ENCODE measurements at places on chromosomes 7 and 10. TPM values are rescaled to one million over a fixed set of nuclear protein-coding genes. Genes with fewer than 3 reads are reported as not detected.

GRCh38 chr7:4260867-4261600 lies 421.1 kb upstream of the FOXK1 start:
- no peak for DNase-seq
- H3K27ac ChIP-seq = no peak overlapping the region
- H3K4me3 ChIP-seq = no peak overlapping the region
- H3K4me1 ChIP-seq = no peaks in the 10 kb centered on the region
- H3K27me3 ChIP-seq = no peaks in the 10 kb centered on the region
- no peaks in the 10 kb centered on the region for H3K36me3 ChIP-seq

DNA sequence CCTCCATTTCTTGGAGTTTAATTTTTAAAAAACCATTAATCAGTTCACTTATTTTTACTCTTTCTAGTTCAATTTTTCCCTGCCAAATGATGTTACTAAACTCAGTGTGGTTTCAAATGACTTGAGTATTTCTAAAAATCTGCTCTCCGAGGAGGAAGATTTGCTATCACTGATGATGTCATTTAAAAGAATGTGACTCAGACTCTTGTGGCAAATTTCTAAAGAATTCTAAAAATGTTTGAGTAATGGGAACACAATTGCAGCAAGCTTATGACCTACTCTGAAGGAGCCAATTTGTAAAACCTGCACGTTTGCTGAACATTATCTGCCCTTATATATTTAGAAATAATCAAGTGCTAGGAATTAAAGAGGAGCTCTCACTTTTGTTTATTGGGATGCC lies 88.6 kb downstream of the SPAG6 start:
- peaks cover 5% of the 10 kb centered on the region for H3K27me3 ChIP-seq
- H3K4me1 ChIP-seq = peaks cover 29% of the 10 kb centered on the region
- H3K4me3 ChIP-seq = peak overlapping the region; percentile 7
- no peak overlapping the region for H3K27ac ChIP-seq
- H3K36me3 ChIP-seq = no peaks in the 10 kb centered on the region

GRCh38 chr7:24221500-24221899 lies 62.5 kb upstream of the NPY start:
- H3K27ac ChIP-seq = no peak overlapping the region
- DNase-seq = no peak
- H3K4me3 ChIP-seq = no peak overlapping the region
- no peaks in the 10 kb centered on the region for H3K36me3 ChIP-seq

DNA sequence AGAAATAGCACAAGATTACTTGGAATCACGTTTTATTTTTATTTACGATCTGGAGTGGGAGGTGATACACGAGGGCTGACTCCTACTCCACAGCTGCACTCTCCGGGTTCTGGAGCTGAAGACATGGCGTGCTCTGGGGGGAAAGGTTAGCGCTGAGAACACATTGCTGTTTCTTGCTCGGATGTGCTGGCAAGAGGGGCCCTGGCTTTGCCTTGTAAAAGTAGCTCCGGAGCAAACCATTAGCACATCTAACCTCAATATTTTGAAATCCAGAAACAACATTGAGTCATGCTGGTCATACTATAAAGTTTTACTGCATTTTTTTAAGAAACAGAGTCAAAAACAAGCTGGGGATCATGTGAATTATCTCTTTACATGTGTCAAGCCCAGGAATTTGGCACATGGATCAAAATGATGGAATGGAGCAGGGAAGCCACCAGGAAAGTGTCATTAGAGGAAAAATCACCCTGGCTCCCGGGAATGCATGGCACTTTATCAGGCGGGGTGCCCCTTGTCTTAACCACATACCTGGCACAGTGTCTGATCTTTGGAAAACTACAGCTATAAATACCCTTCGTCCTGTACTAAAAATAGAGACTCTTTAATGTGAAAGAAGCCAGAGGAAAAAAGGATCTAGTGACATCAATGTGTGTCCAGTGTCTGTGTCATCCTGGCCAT lies 31.6 kb upstream of the LYZL1 start:
- no peaks in the 10 kb centered on the region for H3K36me3 ChIP-seq
- peaks cover 2% of the 10 kb centered on the region for H3K27me3 ChIP-seq
- peak overlapping the region; percentile 5 for H3K4me3 ChIP-seq
- no peak for DNase-seq

DNA sequence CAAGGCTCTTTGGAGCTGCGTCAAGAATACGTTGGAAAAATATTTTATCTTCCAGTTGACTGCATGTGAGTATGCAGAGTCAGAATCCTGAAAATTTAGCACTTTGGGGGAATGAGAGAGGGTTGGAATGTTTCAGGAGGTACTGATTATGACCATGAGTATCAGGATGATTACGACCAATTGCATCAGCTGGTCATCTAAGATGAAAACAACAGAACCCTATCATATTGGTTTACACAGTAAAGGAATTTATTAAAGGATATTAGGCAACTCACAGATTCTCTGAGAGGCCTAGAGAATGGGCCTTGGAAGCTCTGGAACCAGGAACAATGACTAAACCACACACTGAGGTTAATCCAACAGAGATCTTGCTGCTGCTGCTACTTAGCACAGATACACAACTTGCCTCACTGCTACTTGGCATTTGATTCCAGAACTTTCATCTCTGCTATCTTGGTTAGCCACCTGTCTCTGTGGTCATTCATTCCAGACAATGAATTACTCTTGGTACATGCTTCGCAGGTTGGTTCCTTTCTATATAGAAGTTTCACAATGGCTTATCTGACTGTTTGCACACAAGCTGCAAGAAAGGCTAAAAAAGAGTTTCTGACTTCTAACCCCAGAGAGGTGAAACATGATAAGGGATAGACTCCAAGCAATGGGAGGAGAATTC lies 68.0 kb upstream of the CTTNBP2 start:
- H3K27ac ChIP-seq = no peak overlapping the region
- no peaks in the 10 kb centered on the region for H3K27me3 ChIP-seq
- no peak overlapping the region for H3K4me3 ChIP-seq

- H3K36me3 ChIP-seq = no peaks in the 10 kb centered on the region
- H3K27ac ChIP-seq = peak overlapping the region; percentile 63
- DNase-seq = peak; percentile 89
Observed at GRCh38 chr7:131513245-131514061, 43.0 kb downstream of the PODXL start.

GRCh38 chr7:75891815-75892411 lies 13.1 kb downstream of the RHBDD2 start:
- H3K4me1 ChIP-seq = peaks cover 12% of the 10 kb centered on the region
- H3K4me3 ChIP-seq = peak overlapping the region; percentile 12
- no peaks in the 10 kb centered on the region for H3K27me3 ChIP-seq

GRCh38 chr7:1741751-1742554 lies 71.9 kb downstream of the ELFN1 start:
- H3K4me3 ChIP-seq = no peak overlapping the region
- no peaks in the 10 kb centered on the region for H3K36me3 ChIP-seq
- H3K27ac ChIP-seq = no peak overlapping the region
- H3K4me1 ChIP-seq = peaks cover 10% of the 10 kb centered on the region

- peaks cover 2% of the 10 kb centered on the region for H3K27me3 ChIP-seq
- H3K4me1 ChIP-seq = peaks cover 5% of the 10 kb centered on the region
- no peaks in the 10 kb centered on the region for H3K36me3 ChIP-seq
- no peak overlapping the region for H3K4me3 ChIP-seq
Observed at GRCh38 chr7:73978661-73979563, 49.1 kb upstream of the ELN start.

- H3K36me3 ChIP-seq = no peaks in the 10 kb centered on the region
- peaks cover 71% of the 10 kb centered on the region for H3K27me3 ChIP-seq
- peaks cover 25% of the 10 kb centered on the region for H3K4me1 ChIP-seq
- DNase-seq = peak; percentile 40
- H3K27ac ChIP-seq = peak within 1 kb of the TSS; percentile 91
Observed at GRCh38 chr10:19816411-19817230, at the start of gene PLXDC2. Gene PLXDC2 (plus strand): TSS chr10:19816432.

DNA sequence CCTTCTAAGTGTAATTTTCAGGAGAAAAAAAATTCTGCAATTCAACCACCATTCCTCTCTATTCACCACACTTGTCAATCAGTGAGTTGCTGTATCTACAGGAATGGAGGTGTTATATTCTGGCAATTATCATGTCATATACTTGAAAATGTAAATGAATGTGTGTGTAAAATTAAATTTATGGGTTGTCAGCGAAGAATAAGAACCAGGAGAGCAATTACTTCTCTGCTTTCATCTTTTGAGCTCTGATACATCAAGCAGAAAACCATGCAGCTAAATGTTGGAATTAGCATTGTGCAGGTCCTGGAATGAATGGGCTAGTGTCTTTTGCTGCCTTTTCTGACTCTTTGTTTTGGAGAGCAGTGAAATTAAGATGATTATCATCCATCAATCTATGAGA lies 207.6 kb downstream of the FOXP2 start:
- DNase-seq = no peak
- peaks cover 18% of the 10 kb centered on the region for H3K4me1 ChIP-seq
- no peaks in the 10 kb centered on the region for H3K36me3 ChIP-seq
- H3K4me3 ChIP-seq = no peak overlapping the region

DNA sequence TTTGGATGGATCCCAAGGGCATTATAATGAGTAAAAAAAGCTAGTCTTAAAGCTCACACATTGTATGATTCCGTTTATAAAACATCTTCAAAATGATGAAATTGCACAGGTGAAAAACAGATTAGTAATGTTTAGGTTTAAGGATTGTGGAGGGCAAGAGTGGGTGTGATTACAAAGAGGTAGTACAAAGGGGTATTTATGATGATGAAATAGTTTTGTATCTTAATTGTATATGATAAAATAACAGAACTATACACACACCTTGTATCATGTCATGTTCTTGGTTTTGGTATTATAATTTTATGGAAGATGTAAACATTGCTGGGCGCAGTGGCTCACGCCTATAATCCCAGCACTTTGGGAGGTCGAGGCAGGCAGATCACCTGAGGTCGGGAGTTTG lies 2.8 kb upstream of the SSC4D start:
- no peak for DNase-seq
- H3K27me3 ChIP-seq = peaks cover 15% of the 10 kb centered on the region
- no peak overlapping the region for H3K4me3 ChIP-seq
- no peak overlapping the region for H3K27ac ChIP-seq

FAM200A gene
- 10.9 TPM for total RNA-seq

MRM2 gene
- 45.1 TPM for total RNA-seq

PRTFDC1 gene
- 26.7 TPM for total RNA-seq

UBTD1 gene
- 6.5 TPM for total RNA-seq

MBL2 gene
- not detected for total RNA-seq

TBXAS1 gene
- total RNA-seq = 4.1 TPM

Measured in neural crest cell (in vitro differentiated cells).